ENCODE measurements at places on chromosomes 2 and 18.

DNA sequence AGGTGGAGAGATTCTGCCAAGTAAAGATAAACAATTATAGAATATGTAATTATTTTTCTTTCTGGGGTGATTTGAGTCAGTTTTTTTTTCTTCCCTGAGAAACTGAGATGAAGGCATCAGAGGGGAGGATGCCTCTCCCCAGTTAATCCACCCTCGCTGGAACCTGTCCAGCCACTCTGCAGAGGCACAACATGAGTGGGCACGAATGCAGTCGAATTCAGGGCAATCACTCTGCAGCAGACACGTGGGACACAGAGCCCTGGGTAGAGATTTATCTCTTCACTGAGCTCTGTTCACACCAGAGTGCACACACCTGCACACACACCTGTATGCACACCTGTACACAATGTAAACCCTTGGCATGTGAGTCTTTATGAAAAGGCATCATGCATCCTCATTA lies 154.2 kb downstream of the DCDC2C start:
- DNase-seq = no peak

GRCh38 chr2:117853316-117853715 lies 38.8 kb downstream of the DDX18 start:
- DNase-seq = no peak

GRCh38 chr2:181781078-181781786 lies 100.9 kb upstream of the NEUROD1 start:
- DNase-seq = no peak

DNA sequence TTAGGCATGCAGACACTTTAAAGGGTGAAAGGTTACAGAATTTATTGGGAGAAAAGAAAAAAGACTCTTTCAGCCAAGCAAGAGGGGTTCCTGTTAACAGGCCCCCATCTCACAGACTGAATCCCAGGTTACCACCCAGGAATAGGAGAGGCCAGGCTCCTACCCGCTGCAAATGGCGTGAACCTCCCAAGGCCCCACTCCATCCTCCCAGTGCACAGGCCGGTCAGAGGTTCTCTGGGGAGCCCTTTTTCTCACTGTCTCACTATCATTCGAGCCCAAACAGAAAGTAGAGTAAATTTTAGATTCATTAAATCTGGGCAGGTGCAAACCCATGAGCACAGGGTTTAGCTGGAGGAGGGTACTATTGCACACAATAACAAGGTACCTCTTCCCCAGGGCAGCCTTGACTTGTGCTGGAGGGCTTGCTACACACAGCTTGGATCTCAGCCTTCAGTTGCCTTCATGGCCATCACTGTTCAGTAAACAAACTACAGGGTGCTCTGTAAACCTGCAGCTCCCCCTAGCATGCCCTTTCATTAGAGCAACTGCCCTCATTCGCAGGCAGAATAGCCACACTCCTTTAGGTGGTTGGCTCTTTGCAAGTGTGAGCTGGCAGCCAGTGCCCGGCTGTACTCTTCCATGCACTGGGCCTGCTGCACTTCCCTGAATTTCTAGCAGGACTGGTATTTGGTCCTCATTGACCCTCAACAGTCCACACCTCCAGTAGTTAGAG lies 7.3 kb upstream of the PLEK start:
- DNase-seq = peak; percentile 18

DNA sequence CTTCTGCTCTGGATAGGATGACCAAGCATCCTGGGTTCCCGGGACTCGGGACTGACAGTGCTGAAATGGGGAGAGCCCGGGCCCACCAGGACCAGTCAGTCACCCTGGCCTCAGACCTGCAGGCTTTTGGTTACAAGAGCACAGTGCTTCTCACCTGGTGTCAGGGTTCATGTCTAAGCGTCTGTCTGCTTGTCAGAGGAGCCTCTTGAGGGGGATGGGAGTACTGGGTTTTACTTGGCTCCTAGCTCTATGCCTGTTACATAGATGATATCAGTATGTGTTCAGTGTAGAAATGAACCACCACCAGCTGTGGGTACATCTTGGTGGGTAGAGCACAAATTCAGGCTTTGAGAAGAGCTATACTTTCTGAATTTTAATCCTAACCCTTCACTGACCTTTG lies 29.9 kb downstream of the PCARE start:
- DNase-seq = no peak

DNA sequence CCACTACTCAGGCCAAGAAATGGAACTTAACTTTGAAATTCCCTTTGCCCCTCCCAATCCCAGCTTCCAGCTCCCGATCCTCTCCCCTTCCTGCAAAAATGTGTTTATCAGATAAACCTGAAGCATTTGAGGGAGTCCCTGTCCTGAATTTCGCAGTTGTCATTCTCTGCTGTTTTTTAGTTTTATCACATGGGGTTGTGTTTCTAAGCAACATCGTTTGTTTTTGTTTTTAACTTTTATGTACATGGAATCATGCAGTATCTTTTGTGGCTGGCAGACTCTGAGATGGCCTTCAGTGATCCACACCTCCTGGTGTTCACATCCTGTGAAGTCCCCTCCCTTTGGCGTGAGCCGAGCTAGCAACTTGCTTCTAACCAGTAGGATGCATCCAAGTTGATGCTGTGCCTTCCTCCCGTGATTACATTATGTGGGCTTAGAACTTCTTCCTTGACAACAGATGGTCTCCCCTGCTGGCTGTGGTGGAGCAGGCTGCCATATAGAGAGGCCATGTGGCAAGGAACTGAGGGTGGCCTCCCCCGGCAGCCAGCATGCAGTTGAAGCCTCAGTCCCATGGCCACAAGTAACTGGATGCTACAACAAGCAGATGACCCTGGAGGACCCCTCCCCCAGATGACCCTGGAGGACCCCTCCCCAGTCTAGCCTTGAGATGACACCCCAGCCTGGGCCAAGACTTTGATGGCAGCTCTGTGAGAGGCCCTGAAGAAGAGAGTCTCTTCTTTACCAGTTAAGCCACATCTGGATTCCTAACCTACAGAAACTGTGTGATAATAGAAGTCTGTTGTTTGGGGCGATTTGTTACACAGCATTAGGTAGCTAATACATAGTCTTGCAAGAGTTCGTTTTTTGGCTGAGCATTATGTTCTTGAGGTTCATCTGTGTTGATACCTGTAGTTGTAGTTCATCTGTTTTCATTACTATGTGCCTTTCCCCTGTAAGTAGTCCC lies 27.7 kb downstream of the SH3BP4 start:
- DNase-seq = no peak

DNA sequence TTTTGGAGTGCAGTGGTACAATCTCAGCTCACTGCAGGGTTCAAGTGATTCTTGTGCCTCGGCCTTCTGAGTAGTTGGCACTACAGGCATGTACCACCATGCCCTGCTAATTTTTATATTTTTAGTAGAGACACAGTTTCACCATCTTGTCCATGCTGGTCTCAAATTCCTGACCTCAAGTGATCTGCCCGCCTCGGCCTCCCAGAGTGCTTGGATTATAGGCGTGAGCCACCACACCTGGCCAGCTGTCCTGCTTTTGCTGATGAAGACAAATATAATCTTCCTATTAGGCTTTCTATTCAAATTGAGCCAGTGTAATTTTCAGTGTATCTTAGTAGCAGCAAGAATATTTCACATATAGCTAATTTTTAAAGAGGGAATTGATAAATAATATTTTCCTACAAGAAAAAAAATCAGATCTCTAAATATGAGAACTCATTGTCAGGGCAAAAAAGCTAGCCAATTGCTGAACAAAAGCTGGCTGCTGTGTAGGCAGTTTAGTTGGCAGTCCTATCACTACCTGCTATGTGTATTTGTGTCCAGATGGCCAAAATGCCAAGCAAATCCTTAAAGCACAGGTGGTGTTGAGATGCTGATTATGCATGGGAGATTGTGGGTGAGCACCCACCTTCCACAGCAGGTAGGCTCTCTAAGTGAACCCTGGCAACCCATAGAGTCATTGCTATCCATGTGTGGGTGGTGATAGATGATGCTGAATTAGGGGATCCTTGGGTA lies 60.8 kb upstream of the STAM2 start:
- no peak for DNase-seq

- no peak for DNase-seq
Observed at GRCh38 chr18:76985156-76985950, 147.2 kb downstream of the MBP start.

DNA sequence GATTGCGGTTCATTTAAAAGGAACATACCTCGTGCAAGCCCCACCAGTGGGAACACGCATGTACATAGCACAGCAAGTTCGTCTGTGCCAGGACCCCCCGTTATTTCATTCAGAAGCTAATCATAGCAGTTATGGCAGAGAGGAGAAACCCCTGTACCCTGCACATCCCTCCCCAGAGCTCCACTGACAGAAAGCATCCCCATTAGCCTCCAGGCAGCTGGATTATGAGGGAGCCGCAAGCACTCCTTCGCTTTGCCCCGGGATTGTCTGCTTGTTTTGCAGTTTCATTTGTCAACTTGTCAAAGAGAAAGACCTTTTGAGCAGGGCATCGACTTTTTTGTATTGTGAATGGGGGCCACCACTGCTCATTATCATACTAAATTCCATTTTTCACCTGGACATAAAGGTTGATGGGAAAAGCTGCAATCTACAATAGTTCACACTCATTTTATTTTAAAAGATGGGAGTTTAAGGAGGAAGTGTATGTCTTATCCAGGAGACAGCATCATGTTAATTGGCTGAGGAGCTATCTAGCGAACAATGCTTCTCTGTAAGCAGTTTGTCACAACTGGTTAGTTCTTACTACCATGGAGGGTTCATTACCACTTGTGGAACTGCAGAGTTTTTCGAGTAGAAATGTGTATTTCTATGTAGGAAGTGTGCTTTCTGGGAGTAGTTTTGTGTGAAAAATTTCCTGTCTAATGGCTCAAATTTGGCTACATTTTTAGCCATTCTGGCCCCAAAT lies 255.3 kb downstream of the THSD7B start:
- no peak for DNase-seq

GRCh38 chr2:60867848-60868247 lies 13.5 kb upstream of the REL start:
- DNase-seq = no peak

DNA sequence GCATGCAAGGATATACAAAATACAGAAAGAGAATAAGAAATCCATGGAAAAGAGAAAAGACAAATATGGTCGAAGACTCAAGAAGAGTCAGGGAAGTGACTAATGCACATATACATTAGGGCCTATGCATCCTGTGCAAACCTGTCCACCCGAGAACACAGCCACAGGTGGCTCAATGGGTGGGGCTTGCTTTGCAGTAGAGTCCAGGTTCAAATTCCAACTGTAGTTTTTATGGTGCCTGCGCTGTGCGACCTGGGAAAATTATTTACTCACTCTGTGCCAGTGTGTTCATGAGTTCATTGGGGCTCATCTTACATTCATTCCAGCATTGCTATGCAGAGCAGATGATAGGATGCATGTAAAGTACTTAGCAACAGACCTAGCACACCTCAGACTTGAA lies 244.7 kb downstream of the CTNNA2 start:
- no peak for DNase-seq

GRCh38 chr2:173298536-173299097 lies 56.1 kb upstream of the CDCA7 start:
- no peak for DNase-seq

- no peak for DNase-seq
Observed at GRCh38 chr2:238567996-238568395, 141.3 kb downstream of the ASB1 start.

DNA sequence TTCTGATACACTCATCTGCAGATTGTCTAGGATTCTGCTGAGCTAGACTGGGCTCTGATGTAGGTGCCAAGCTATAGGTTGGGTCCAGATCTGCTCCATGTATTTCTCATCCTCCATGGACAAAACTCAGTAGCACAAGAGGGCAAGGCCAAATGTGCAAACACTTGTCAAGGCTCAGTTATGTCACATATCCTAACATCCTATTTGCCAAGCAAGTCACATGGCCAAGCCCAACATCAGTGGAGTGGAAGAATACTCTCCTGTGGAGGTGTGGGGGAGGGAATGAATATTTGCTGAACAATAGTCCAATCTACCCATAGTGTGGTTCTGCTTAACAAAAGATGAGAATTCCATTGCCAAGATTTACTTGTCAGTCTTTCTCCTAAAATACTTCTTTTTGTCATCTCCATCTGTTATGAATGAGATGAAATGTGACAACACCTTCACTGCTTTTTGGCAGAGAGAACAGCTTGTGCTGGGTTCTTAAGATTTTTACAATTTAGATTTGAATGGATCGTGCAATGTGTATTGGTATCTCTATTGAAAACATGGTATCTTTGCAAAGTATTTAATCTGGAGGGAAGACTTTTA lies 89.9 kb downstream of the OXER1 start:
- DNase-seq = no peak

GRCh38 chr2:191855382-191855781 lies 8.5 kb upstream of the CAVIN2 start:
- DNase-seq = no peak

All from CD4-positive, CD25-positive, alpha-beta regulatory T cell (primary cell).